ENCODE measurements at places on chromosomes 6 and 20.

- peak; percentile 35 for DNase-seq
Observed at GRCh38 chr6:1910621-1911407, 301.1 kb downstream of the FOXC1 start.

GRCh38 chr6:119673741-119674140 lies 324.2 kb upstream of the MAN1A1 start:
- DNase-seq, result no peak

DNA sequence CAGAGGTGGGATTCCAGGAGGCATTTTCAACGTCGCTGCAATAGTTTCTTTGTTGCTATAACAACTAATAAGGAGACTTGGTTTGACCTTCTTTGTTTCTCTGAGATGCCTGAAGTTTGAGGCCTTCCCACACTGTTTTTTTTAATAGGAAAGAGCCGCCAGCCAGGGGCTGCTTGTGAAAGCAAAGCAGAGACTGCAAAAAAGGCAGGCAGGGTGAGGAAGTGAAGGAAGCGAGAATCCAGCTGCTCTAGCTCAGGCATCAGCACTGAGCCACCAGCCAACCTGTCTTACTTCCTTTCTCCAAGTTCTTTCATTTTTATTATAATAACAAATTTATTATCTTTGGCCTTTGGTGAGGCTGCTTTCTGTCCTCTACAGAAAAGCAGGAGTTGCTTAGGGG lies 179.1 kb downstream of the DOK5 start:
- no peak for DNase-seq

DNA sequence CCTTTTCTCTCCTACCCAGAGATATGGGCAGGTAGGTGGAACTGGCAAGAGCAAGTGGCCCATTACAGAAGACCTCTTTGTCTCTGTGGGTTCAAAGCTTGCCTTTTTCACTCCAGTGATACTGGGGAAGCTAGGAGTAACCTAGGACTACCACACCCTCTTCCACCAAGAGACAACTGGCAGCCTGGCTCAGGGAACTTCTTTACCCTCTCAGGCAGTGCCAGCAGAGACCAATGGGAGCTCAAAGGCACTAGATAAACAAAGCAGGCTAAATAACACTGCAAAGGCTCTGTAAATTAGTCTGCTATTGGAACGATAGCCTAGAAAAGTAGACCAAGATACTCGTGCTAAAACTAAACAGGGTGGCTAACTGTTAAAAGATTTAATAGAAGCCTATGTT lies 32.1 kb downstream of the ATRN start:
- no peak for DNase-seq

- peak; percentile 42 for DNase-seq
Observed at GRCh38 chr20:59403261-59403961, 103.0 kb downstream of the EDN3 start.

DNA sequence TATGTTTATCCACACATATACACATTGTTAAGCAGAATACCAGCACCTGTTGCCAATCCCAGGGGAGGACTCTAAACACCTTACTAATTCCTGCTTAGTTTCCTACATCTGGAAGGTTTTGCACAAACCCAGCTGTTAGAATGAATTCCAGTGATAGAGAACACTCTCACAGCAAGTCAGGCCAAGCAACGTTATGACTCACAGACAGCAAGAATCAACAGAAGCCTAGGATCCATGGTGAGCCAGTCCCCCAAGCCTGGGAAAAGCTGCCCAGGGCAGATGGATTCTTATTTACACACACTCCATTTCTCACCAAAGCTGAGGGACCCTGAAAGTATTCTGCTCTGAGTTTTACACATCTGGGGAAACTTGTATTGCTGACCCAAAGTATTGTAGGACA lies 291.7 kb downstream of the SLC35F1 start:
- DNase-seq, result no peak

- DNase-seq, result no peak
Observed at GRCh38 chr6:91743756-91744155, 1156.9 kb upstream of the MAP3K7 start.

DNA sequence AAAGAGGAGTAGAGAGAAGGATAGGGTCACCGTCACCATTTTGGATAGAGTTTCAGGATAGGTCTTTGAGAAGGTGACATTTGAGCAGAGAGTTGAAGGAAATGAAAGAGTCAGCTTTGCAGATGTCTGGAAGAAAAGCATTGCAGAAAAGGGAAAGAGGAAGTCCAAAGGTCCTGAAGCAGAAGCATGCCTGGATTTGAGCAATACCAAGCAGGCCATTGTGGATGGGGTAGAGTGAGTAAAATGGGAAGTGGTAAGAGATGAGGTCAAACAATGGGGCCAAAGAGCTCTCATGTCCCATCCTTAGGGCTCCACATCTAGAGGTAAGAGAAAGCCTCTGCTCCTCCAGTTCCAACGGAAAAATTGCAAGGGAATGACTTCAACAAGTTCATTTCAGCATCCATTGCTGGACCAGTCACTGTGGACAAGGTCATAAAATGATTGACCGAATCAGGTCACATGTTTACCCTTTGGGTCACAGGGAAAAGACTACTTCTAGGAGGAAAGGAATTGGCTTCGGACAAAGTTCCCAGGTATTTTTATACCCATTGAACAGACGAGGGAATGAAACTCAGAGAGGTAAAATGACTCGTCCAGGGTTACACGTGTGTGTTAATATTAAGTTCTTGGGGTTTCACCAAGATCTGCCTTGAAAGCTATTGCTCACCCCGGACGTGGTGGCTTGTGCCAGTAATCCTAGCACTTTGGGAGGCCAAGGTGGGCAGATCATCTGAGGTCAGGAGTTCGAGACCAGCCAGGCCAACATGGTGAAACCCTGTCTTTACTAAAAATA lies 6.6 kb upstream of the SAMHD1 start:
- DNase-seq, result no peak

DNA sequence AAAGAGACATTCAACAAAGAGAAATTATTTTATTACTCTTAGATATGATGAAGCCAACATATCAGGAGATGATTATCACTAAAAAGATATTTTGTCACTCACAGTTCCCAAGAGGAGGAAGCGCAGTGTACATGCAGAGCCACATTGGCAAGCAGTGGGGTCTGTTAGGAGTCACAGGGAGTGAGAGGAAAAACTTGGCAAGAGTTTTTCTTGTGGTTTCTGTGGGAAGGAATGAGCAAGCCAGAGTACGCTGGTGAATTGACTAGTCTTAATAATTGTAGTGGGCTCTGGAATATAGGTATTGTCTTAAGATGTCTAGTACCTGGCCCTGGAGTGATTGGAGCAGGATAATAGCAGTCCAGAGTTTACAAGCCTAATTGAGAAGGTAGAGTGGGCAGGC lies 1095.2 kb downstream of the GRIK2 start:
- peak; percentile 75 for DNase-seq

GRCh38 chr6:36064770-36065396 lies 37.3 kb downstream of the MAPK14 start:
- no peak for DNase-seq

DNA sequence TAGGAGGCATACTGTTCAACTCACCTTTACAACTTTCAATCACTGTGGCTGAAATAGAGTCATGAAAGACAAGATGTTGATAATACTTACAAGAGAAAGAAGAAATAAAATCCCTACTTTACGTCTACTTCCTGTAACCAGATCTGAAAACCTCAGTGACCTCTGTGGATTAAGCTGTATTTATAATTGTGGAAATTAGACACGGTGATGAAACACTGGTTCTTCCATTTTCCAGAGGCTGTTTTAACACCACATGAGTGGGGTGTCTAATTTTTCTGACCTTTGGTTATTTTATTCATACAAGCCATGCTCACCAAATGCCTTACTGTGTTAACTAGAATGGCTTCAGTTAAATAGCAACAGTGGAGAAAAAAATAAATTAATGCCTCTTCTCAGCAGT lies 58.5 kb upstream of the HIVEP1 start:
- no peak for DNase-seq

- no peak for DNase-seq
Observed at GRCh38 chr6:69802995-69803394, 6.2 kb upstream of the LMBRD1 start.

DNA sequence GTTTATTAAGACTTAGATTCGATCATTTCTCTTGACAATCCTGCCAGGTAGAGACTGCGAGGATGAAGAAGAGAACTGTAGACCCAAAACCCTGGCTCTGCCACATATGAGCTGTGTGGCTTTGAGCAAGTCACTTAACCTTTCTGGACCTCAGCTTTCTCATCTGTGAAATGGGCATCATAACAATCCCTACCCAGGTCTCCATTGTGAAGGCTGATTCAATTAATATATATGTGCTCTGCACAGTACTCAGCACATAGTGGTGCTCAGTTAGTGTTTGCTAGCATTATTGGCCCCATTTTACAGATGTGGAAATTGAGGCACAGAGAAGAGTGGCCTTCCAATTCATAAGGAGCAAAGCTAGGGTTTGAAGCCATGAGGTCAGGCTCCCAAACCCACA lies 7.9 kb downstream of the XKR7 start:
- no peak for DNase-seq

DNA sequence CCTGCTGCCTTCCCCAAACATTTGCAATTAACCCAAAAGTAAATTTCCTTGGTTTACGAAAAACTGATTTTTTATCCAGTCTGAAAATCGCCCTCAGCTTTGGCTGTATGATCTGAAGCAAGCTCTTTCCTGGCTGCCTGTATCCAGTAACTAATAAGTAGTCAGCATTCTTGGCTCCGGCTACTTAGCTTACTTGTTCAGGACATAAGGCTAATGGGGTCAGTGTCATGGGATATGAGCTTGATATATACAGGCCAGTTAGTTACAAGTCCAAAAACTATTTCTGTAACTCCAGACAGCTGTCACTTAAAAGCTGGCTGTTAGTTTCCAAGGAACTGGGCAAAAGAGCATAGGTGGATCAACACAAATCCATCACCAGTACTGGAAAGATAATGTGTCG lies 56.2 kb downstream of the KHDC1L start:
- DNase-seq, result no peak

DNA sequence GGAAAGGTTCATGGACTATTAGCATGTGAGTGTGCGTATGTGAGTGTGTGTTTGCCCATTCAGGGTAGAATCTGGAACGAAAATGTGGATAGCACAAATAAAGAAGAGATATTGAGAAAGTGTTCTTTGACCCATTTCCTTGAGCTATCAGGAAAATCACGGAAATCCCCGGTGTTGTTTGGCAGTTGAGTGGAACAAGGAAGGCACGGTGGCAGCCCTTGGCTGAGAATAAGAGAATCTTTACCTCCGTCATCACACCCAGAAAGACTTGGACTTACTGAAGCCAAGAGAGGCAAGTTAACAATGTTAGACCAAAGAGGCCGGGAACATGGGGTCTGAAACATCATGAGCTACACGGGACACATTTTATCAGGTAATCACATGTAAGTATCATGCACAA lies 588.9 kb upstream of the BTBD3 start:
- no peak for DNase-seq

GRCh38 chr6:101058296-101058695 lies 177.2 kb upstream of the ASCC3 start:
- no peak for DNase-seq

DNA sequence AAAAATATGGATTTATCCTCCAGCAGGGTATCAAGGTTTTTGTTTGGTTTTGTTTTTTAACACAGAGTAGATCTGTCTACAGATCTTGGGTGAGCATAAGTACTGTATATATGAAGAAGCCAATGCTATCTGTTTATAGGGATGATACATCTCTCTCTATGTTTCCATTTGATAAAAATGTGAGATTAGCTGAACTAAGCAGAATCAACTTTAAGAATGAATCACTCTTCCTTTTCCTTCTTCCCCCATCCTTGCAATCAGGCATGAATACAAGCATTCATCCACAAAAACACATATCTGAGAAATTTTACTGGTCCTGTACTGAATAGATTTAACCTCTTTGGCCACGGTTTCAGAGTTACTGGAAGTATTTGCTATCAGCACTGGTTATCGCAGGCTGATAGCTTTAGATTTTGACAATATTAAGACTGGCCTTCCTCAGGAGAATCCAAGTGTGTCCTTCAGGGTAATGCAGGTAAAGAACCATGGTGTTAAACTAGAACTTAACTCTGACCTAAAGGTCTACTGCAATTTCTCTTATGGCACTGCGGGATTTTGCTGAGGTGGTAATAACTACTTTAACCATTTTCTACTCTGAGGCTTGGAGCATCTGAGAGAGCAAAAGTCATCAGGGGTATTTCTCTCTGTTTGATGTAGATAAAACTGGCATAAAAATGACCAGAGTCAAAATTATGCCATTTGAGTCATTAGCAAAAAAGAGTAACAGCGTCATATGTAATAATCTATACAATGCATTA lies 1.5 kb downstream of the SNAP25 start:
- no peak for DNase-seq

- no peak for DNase-seq
Observed at GRCh38 chr6:137794516-137795201, 72.4 kb upstream of the TNFAIP3 start.

DNA sequence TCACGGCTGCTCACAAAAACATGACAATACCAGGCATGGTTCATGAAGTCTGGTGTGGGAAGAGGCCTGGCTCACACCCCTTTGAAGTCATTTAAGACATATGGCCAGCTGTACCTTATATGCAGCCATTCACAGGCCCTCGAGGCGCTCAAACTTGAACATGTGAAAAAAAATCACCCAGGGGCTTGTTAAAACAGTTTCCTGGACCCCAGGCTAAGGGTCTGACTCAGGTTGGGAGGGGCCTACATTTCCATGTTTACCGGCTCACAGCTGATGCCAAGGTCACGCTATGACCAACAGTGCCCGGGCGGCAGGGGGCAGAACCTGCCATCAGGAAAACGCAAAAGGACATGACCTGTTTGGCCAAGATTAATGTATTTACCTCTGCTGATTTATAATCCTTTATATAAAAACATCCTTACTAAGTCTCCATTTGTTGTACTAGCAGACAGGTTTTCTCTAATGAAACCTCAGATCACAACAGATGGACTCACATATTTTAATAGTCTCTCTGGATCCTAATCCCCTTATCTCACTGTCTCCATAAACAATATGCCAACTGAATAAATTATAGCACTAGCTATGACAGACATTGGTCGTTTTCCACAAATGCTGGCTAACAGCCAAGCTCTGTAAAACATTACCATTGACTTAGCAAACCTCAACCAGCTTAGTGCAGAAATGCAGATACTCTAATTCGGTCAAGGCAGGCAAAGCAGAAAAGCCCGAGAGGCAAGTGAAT lies 19.9 kb downstream of the EZR start:
- peak; percentile 54 for DNase-seq

DNA sequence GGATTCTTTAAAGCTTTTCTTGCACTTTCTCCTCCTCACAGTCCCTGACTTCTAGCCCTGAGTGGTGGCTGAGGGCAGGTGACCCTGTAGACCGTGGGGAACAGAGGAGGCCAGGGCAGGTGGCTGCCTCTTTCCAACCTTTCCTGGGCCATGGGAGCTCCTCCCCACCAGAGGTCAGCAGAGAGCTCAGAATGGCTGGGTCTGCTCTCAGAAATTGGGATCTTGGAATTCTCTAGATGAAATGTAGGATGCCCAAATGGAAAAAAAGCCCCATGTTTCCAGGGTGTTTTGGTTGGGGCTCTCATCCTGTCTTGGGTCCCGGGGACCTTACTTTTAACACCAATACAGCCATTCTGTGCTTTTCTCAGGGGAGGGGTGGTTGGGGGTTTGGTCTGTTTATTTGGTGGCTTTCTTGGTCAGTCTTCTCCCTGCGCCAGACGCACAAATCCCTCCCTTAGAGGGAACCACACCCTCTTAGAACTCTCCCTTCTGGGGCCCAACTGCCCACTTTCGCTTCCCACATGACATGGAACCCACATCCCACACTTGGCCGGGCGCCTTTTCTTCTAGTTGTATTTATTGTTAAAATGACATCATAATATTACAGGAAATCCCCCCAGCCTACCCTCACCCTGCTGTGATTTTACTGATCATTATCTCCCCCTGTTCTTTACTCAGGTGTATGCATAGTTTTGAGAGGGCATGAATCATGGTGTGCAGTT lies 17.9 kb downstream of the GNAS start:
- DNase-seq, result peak; percentile 64
